Calu3 (cell line): ENCODE measurements at places on chromosomes 4 and X. TPM values are rescaled to one million over a fixed set of nuclear protein-coding genes. Genes with fewer than 3 reads are reported as not detected.

Gene ARR3
- not detected in 2 replicates for total RNA-seq

Gene CNGA2
- total RNA-seq, result not detected in 2 replicates

Gene IL21
- total RNA-seq, result not detected in 2 replicates

Gene FGFBP1
- total RNA-seq, result 5.0 and 8.4 TPM in 2 replicates

Gene APLN
- total RNA-seq, result 0.35 TPM in 1 of 2 replicates, not detected in the other

Gene FAM9B
- 0.40 and 0.69 TPM in 2 replicates for total RNA-seq

Gene ANOS1
- total RNA-seq, result 0.33 and 0.56 TPM in 2 replicates

Gene CEP44
- total RNA-seq, result 13.5 and 15.8 TPM in 2 replicates

Gene BRS3
- total RNA-seq, result not detected in 2 replicates

Gene FTSJ1
- total RNA-seq, result 64.9 and 75.2 TPM in 2 replicates

Gene TMPRSS11B
- not detected in 2 replicates for total RNA-seq

Gene SAGE1
- not detected in 2 replicates for total RNA-seq

Gene TRIM2
- 35.5 and 49.6 TPM in 2 replicates for total RNA-seq

Gene SPACA5
- total RNA-seq, result not detected in 2 replicates

Gene CENPVL1
- not detected in 2 replicates for total RNA-seq

Gene FRMD7
- total RNA-seq, result not detected in 2 replicates

Gene PHEX
- total RNA-seq, result 0.57 and 0.66 TPM in 2 replicates
